ENCODE measurements at places on chromosomes 3 and 15.

- DNase-seq, result no peak
Measured at GRCh38 chr15:60557191-60557618, 78.3 kb upstream of the ICE2 start.

GRCh38 chr15:98799461-98800390 is 151.4 kb downstream of the IGF1R start:
- no peak for DNase-seq

DNA sequence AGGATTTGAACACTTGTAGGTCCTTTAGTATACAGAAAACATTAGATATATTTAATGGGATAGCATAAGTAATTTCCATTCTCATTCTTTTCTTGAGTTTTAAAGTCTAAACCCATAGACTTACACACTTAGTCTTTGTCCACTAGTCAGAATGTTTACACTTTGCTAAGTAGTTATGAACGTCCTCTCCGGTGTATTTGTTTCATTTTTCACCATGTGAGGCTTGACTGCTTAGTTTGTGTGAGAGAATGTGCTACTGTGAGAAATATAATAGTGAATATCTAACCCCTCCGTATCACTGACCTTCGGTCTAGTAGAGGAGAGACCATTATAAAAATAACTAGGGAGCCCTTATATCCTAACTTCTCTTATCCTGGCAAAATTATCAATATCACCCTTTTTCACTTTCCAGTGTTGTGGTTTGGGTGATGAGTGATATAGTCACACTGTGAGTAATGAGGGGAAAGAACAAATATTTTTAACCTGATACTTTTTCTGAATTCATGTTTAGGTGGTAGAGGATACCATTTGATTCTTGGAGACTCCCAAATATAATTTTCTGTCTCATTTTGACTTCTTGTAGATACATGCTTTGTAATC is 122.4 kb downstream of the UBE2E2 start:
- no peak for DNase-seq

DNA sequence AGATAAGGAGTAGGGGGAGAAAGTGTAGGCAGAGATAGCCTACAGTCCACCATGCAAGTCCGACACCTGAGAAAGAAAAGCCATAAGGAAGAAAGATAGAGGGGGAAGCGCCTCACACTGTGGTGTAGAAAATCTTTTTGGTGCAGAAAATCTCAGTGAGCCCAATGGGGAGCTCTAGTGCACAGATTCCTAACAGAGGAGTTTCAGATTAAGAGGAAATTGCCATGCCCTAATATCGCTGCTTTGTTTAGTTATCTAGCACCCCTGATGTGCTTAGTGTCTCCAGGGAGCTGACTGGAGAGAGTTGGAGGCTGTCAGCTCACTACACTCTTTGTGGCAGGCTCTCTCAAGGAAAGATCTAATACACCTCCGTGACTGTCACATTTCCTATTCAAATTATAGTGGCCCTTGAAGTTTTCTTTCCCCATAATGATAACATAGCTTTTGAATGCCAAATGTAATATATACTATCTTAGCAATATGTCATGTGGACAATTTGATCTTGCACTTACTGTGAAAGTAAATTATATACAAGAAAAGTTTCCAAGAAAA is 33.7 kb downstream of the CGGBP1 start:
- no peak for DNase-seq

Measured in activated T-cell treated with anti-CD3 and anti-CD28 coated beads, Interleukin-2, amount 50 U/mL, for 72 hours (primary cell).